ENCODE measurements at places on chromosomes 13 and 19. TPM values are rescaled to one million over a fixed set of nuclear protein-coding genes. Genes with fewer than 3 reads are reported as not detected.

DNA sequence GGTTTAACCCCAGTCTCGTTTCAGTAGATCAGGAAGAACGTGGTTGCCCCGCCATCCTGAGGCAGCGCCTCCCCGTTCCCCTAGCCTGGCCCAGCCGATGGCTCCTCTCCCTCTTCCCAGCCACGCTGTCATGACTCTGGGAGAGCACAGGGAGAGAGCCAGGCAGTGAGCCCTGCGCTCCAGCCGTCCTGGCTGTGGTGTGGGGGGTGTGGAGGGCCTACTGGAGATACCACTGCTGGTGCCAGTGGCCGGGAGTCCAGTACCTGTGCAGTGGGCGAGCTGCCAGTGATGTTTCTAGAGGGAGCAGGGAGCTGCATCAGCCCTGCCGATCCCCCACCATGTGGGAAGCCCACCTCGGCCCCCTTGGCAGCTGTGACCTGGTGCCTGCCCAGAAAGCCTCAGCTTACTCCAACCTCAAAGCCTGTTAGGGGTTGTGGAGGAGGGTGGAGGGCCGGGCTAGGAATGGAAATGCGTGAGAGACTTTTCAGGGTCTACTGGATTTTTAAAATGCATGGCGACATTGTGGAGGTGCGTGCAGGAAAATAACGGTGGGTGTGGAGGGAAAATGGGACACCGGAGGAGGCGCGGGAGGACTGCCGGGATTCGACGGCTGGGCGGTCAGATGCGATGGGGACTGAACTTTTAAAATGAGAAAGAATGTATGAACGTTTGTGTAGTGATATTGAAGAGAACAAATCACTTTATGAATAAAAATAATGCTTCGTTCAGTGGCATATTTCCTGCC lies 4.9 kb downstream of the TEX29 start:
- no peak for DNase-seq

GRCh38 chr13:48235341-48236135 lies 2.5 kb downstream of the ITM2B start:
- DNase-seq = no peak

Gene SBSN
- polyA plus RNA-seq = not detected

GRCh38 chr13:40933508-40934204 lies 85.5 kb downstream of the ELF1 start:
- DNase-seq = no peak

GRCh38 chr19:38306236-38306635 lies 2.2 kb downstream of the C19orf33 start:
- no peak for DNase-seq

Gene ZNF878
- polyA plus RNA-seq = 1.3 TPM

- DNase-seq = no peak
Measured at GRCh38 chr13:35835989-35836388, 295.2 kb downstream of the DCLK1 start.

Gene LRRC4B
- polyA plus RNA-seq = 18.1 TPM

Gene LYL1
- 4.6 TPM for polyA plus RNA-seq

DNA sequence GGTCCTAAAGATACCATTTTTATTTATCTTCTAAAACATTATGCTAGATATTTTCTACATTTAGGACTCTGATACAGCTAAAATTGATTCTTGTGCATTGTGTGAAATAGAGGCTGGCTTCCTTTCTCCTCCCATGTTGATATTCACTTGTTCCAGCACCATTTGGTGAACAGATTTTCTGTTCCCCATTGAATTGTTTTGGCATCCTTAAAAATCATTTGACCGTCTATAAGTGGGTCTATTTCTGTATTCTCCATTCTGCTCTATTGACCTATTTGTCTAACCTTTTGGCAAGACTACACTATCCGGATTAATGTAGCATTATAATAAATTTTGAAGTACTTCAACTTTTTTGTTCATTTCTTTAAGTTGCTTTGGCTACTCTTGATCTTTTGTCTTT lies 2689.2 kb downstream of the PCDH9 start:
- DNase-seq = no peak

- no peak for DNase-seq
Measured at GRCh38 chr19:51441410-51442390, 16.6 kb downstream of the SIGLEC8 start.

DNA sequence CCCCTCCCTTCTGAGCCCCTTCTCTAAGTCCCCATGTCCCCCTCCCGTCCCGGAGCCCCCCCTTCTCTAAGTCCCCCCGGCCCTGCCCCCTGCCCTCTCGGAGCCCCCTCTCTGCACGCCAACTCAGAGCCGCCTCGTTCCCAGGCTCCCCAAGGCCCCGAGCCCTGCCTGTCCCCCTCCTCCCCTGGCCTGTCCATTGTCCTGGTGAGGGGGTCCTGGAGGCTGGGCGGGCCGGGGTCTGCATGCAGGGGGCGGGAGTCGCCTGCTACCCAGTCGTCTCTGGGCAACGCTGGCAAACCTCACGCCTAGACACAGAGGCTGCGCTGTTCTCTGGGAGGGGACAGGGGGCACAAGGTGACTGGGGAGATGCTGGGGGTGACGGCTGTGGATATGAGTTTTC lies 39.2 kb upstream of the SEMA6B start:
- no peak for DNase-seq

DNA sequence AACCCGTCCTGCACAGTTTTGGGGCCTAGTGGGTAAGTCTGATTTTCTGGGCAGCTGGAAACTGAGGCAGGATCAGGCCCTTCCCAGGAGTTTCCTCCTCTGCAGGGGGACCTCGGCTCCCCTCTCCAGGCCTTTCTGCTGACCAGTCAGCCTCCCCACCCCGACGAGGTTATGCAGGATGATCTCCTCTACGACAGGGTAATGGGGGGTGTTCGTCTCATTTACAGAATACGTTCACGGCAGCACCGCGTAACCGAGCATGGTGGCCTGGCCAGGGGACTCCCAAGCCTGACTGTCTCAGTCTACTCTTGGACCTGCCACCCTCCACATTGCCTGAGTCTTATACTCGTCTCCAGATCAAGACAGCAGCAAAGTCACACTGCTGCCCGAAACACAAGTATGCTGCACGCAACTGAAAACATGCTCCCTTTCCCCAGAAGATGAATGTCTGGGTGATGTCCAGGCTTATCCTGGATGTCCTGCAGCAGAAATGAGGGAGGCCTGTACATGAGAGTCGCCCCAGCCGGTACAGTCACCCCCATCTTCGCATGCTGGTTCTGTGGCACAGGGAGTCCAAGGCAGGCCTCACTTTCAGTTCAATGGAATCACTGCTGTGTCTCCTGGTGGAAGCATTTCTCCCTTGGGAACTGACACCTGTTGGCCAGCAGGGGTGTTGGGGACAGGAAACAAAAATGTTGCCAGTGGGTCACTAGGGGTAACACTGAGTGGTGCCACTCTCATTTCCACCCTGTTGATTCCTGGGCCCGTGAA lies 120.8 kb downstream of the SOX1 start:
- no peak for DNase-seq

DNA sequence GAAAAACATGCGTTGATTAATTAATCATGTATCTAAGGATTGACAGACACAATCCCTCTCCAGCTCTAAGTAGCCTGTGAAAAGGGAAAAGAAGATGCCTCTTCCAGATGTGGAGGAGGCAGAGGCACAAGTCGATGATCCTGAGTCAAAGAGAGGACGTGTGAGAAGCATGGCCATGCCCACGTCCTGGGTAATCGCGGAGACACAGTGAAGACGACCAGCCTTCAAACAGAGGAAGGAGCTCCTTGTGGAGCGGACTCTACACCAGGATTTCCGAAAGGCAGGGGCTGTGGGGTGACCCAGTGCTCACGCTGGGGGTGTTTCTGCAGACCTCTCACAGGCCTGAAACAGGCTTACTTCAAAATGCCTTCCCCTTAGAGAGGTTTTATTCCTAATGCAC lies 70.5 kb downstream of the COL4A1 start:
- no peak for DNase-seq

Gene FDX2
- polyA plus RNA-seq = 18.6 TPM

Gene OR7A10
- polyA plus RNA-seq = not detected

DNA sequence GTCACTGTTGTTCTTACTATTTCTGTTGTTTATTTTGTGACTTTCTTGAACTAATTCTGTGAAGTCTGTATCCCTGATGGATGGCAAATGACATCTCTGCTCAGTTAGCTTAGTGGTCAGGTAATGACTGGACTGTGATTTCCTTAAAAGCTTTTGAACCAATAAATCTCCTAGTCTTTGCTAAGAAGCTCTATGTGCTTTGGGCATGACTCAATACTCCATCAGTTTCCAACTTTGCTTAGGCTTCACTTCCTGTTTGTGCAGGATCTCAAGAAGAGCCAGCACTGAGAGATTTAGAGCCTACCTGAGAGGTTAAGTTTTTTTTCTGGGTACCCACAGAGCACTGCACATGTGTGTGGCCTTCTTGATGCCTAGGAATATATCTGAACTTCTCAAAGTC lies 329.7 kb upstream of the HTR2A start:
- no peak for DNase-seq

Gene C5AR1
- polyA plus RNA-seq = 6.9 TPM

- DNase-seq = no peak
Measured at GRCh38 chr19:38556521-38557174, 61.1 kb downstream of the MAP4K1 start.

GRCh38 chr19:20278342-20278741 lies 111.3 kb downstream of the ZNF486 start:
- peak; percentile 15 for DNase-seq

DNA sequence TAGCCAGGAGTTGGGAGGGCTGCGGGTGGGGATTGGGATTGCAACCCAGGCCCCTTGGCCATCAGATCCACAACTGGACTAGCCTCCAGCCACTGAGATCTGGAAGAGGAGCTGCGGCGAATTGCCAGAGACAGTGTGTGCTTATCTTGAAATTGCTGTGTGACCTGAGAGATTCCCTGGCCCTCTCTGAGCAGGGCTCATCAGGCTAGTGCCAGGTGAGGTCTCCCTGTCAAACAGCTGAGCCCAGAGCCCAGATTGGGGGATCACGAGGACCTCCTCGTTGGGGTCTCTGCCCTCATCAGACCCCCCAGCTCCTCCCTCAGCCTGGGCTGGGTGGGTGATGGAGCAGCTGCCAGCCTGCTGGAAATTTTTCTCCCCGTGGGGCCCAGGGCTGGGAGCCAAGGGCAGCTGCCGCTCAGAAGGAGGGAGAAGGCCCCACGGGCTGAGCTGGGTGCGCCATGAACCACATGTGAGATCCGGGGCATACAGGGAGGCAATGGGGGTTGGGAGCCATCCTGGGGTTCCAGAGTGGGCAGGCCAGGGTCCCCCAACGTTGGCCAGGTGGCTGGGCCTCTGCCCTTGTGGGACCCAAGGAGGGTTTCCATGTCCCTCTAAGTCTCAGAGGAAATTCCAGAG lies 7.2 kb downstream of the FUT5 start:
- no peak for DNase-seq

DNA sequence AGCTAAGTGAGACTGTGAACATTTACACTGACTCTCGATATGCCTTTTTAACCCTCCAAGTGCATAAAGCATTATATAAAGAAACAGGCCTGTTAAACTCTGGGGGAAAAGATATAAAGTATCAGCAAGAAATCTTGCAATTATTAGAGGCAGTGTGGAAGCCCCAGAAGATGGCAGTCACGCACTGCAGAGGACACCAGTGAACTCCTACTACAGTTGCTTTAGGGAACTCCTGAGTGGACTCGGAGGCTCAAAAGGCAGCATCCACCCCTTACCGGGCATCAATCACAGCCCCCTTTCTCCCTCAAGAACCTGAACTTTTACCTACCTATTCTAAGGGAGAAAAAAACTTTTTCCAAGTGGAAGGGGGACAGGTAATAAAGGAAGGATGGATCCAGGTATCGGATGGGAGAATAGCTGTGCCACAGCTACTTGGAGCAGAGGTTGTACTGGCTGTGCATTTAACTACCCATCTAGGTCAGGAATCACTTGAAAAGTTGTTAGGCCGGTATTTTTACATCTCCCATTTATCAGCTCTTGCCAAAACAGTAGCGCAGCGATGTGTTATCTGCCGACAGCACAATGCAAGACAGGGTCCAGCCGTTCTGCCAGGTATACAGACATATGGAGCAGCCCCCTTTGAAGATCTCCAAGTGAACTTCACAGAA lies 80.1 kb downstream of the ZNF486 start:
- DNase-seq = peak; percentile 52

Gene HSD17B14
- polyA plus RNA-seq = 25.9 TPM

Gene PBX4
- 3.8 TPM for polyA plus RNA-seq

Gene KLK15
- polyA plus RNA-seq = not detected

- DNase-seq = no peak
Measured at GRCh38 chr19:50000038-50000840, 24.9 kb downstream of the VRK3 start.

Gene KCNK6
- polyA plus RNA-seq = 3.2 TPM

Gene ZNF99
- polyA plus RNA-seq = 0.79 TPM

Gene C3
- polyA plus RNA-seq = 21.4 TPM

Gene TMEM59L
- polyA plus RNA-seq = 1.6 TPM

DNA sequence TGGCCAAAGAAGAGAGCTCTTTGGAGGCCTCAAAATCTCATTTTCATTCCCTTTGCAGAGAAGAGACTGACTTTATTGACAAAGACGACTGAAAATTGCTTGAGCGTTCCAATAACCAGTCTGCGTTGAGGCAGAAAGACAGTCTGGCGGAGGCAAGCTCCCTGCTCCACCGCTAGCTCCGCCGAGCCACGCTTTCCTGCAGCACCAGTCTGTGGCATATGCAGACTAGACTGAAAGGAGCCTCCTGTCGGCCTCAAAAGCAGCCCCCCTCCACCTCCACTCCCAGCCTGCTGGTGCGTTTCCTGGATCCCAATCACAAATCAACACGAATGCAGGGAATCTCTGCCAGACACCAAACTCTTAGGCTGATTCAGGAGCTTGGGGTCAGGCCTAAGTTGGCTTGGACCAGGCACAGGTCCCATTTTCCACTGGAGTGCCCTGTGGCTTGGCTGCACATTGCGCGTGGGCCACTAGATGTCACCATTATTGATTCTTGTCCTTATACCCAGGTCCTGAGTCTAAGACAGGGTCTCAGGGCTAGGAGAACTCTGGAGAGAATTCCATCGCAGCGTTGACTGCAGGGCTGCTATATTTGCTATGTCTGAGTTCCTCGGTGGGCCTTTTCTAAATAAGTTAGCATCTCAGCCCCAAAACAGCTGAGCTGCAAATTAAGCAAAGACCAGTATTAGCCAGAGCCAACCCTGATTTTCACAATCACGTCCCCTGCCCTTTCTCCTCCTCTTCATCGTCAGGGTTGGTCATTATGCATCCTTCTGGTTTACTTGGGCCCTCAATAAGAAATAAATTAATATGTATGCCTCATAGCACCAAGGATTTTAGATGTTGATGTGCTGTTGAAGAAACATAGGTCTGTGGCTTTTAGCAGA lies 5.2 kb upstream of the ZNF507 start:
- no peak for DNase-seq

Gene KLK12
- polyA plus RNA-seq = not detected
